Spinal cord (tissue), 10 donors: ENCODE measurements at places on chromosomes 4 and X.

DNA sequence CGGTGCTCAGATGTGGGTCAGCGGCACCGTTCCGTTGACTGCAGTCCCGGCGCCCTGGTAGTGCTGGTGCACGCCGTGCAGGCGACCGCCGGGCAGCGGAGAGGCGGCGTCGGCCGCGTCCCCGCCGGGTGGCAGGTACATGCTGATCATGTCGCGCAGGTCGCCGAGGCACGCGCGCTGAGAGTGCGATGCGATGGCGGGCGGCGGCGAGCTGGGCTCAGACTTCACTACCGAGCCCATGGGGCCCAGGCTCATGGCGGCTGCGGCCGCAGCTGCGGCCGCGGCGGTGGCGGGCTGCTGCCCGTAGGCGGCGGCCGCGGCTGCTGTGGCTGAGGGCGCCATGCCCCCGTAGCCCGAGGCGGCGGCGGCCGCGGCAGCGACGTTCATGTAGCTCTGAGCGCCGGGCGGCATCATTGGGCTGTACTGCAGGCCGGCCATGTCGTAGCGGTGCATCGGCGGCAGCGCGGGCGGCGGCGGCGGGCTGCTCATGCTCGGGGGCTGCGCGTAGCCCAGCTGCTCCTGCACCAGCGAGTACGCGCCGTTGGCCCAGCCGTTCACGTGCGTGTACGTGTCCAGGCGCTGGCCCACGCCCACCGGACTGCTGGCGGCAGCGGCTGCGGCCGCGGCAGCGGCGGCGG lies 1.0 kb downstream of the SOX3 start:
- DNase-seq, result no peak

GRCh38 chrX:40243755-40244515 lies 146.2 kb upstream of the BCOR start:
- no peak for DNase-seq

DNA sequence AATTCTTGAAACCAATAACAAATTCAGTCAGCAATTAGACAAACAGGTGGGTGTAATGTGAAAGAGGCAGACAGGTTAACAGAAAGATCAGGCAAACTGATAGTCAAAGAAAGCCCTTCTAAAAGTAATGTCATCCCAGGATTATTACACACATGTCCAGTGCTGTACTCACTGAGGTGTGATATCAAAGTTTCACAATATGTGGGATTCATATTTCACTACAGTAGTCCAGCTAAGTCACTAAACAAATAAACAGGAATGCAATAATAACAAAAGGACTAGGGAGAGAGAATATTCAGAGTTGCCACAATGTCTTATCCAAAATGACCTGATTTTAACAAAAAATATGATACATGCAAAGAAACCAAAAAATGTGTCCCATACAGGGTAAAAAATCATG lies 787.5 kb downstream of the FSTL5 start:
- no peak for DNase-seq

DNA sequence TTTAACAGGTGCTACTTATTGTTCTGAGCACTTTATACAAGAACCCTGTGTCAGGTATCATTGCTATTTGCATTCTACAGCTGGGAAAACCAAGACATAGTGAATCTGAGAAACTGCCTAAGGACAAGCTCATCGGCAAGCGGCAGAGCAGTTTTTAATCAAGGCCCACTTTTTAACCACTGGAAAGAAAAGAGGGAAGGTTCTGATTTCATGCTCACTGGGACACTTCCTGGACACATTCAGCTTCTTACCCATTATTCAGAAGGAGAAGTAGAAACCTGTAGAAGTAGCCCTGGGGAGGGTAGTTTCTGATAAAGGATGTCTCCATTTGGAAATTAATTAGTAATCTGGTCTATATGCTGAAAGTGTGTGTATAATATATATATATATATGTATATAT lies 2.5 kb upstream of the LNX1 start:
- DNase-seq, result no peak

DNA sequence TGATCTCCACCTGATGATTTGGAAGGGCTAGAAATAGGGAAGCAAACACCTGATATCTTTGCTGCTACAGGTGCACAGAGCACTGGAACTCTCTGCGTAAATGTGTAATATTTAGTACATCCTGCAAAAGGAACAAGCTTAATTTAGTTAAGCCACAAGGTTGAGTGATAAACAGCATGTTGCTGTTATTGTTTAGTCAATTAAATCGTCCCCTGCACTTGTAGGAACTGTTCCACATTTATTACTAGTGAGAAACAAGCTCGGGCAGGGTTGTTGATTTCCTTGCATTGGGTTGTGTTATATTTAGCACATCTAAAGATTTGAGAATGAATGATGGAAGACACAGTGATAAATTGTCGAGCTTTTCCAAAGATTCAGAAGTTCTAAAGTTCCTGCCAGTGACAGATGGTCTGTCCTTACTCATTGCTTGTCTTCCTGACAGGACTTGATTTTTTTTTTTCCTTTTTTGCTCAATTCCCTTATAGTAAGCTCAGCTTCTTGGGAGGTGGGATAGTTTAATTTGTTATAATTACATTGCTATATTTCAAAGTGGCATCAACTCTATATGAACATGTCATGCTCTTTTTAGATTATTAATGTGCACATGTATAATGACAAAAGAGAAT lies 627.0 kb upstream of the ATOH1 start:
- no peak for DNase-seq

GRCh38 chrX:118603981-118604380 lies 108.4 kb downstream of the DOCK11 start:
- peak; percentile 78 for DNase-seq

- no peak for DNase-seq
Measured at GRCh38 chr4:108888769-108889168, 125.9 kb upstream of the ETNPPL start.

- no peak for DNase-seq
Measured at GRCh38 chr4:29043411-29043810, 1676.8 kb upstream of the PCDH7 start.

- no peak for DNase-seq
Measured at GRCh38 chr4:787561-787981, 38.4 kb downstream of the CPLX1 start.

DNA sequence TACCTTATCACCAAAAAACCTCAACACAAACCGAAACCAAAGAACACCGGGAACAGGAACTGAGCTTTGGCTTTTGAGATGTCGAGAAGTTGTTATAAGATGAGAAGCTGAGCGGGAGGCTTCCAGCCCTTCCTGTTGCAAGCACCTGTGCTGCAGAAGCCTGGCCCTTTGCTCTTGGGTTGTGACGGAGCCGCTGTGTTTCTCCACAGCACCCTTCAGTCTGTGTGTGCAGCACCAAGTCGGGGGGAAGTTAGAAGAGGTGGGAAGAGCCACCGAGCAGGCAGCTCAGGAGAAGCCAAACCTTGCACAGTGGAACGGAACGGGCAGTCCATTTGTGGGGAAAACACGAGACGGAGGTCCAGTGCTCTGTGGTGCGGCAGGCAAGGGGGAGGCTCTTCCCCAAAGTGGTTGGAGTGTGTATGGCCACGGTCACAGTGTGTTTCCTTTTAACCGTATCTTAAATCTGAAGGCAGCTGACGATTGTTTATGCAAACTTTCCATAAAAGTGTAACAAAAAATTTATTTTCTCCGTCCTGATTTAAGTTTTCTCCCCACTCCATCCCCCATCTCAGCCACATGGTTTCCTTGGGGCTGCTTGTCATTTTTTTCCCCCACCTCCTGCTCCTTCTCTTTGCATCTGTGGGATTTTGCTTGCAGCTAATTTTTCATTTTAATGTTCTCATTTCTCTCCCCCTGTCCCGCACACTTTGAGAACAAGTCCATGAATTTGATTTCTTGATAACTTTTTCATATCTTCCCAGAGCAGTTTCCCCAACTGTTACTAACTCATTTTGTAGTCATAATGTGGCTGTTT lies 123.7 kb downstream of the STOX2 start:
- DNase-seq, result no peak

GRCh38 chrX:130086447-130087206 lies 23.7 kb downstream of the ELF4 start:
- no peak for DNase-seq

DNA sequence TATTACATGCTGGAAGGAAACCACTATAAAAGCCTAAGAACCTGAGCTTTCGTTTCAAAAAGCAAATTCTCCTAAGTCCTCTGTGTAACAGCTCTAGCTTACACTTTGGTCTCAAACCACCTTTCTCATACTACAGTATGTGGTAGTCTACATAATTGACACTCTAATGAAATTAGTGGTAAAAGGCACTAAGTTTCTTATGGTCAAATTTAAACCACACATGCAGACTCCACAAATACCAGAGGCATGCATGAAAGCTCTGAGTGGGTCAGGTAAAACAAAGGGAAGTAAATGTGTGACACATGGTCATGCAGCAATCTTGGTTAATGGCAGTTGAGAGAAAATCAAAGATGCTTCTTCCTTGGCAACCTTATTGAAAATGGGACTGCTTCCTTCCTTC lies 187.8 kb downstream of the CCNG2 start:
- DNase-seq, result no peak

- no peak for DNase-seq
Measured at GRCh38 chr4:22802876-22803275, 110.1 kb downstream of the GBA3 start.

DNA sequence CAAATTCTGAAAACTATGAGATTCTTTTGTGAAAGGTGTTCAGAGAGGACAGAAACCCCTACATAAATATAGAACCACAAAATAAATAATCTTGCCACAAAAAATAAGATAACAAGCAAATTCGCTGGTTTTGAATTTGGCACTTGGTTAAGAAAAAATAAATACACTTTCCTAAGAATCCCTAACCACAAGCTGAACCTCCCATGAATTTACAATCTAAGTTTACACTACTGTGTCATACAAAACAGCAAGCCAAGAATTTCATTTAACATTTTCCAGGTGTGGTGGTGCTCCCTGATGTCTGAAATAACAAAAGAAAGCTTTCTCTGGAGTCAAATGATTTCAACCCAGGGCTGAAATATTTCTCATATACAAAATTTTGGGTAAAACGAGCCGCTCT lies 121.0 kb downstream of the KCNIP4 start:
- DNase-seq, result no peak

DNA sequence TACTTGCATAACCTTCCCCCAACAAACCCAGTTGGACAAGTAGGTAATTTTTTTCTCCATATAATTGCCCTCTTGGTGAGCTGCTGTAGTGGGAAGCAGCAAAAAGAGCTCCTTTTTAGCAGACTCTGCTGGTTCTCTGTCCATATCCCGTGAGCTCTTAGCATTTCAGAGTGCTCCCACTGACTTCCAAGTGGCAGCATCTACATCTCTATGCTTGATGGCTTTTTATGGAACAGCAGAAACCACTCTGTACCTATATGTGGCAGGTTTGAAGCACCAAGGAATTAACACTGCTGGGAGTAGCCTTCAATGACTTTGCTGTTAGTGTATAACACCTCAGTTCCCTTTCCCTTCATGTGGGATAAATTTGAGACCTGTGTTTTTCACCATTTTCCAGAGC lies 168.4 kb upstream of the NHS start:
- no peak for DNase-seq

DNA sequence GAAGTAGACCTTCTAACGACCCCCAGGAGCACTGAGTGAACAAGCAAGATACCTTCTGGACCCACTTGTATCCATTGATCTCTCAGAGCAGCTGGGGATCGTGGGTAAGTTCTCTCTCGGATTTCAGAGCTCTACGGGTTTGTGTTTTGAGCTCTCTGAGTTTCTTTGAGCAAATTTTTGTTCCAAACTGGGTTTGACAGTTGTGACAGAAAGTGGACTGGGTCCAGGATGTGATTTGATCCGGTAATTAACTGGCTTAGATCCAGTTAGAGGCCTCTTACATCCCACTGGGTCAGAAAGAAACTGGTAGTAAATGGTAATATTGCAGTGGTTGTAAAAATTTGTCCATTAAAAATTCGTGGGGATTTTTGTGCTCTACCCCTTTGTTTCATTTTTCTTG lies 459.2 kb downstream of the INPP4B start:
- no peak for DNase-seq

- DNase-seq, result no peak
Measured at GRCh38 chrX:146409528-146409927, 400.0 kb upstream of the CXorf51B start.

GRCh38 chr4:57369446-57369845 lies 259.3 kb upstream of the IGFBP7 start:
- DNase-seq, result no peak

DNA sequence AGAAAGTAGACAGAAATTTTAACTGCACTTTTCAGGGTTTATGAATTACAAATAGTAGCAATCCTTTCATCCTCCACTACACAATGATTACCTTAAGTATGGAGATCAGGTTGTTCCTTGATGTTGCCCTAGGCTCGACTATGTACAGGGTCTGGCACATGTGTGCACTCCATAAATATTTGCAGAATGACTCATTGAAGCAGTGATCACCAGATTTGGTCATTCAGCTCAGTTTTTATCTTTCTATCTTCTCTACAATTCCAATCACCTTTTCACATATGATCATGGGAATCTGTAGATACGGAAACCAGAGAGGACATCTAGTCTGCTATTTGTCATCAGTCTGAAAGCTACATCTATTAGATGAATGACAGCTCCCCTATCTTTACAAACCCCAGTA lies 171.7 kb upstream of the HCCS start:
- no peak for DNase-seq

- DNase-seq, result no peak
Measured at GRCh38 chr4:142550965-142551364, 295.1 kb downstream of the INPP4B start.

DNA sequence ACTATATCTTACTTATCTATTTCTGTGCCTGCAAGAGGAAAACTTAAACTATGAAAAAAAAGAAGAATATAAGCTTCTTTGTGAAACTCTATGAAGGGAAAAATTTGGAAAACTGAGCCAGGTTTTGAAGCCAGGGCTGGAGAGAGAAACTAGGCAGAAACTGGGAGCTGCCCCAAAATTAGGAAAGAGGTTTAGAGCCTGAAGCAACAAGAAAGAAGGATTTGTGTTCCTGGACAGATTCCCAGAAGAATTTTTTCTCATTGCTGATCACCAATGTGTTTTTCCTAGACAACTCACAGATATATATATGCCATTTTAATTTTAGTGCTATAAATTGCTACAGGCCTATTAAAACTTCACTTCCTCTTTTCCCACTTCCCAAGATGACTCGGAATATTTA lies 245.0 kb upstream of the GEMIN8 start:
- peak; percentile 9 for DNase-seq

GRCh38 chr4:36189511-36190226 lies 54.6 kb downstream of the ARAP2 start:
- no peak for DNase-seq

DNA sequence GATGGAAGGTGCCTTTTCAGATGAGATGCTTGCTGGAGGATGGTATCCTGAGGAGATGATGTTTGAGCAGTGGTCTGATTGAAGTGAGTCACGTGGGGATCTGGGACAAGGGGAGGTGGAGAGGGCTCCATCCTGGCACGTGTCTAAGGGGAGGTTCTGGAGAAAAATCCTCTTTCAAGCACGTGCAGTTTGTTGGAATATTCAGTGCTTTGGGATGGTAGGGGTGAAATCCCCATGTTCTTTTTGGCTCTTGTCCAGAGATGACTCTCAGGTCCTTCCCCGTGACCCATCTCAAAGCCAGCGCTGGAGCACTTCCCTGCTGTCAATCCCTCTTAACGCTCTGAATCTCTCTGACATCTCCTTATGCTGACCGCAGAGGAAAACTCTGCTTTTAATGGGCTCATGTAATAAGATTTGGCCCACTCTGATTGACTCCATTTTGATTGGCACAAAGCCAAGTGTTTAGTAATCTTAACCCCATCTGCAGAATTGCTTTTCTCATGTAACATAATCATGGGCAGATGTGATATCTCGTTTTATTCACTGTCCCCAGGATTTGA lies 10.8 kb upstream of the KLKB1 start:
- no peak for DNase-seq
